ENCODE measurements at places on chromosomes 5 and 9.

DNA sequence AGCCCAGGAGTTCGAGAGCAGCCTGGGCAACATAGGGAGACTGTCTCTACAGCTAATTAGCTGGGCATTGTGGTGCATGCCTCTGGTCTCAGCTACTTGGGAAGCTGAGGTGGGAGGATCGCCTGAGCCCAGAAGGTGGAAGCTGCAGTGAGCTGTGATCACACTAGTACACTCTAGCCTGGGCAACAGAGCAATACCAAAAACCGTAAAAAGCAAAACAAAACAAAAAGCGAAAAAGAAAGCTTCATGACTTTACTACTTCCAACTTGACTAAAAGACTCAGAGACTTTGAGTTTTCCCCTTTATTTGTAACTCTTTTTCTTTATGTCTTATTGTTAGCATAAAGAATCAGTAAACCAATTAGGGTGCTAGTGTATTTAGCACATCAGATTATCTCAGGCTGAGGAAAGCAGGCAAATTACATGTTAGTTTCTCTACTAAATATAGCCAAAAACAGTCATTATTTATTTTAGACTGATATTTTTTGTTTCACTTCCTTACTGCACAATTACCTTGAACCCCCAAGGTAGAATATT, 5.4 kb downstream of the RAD17 start:
- DNase-seq = no peak

DNA sequence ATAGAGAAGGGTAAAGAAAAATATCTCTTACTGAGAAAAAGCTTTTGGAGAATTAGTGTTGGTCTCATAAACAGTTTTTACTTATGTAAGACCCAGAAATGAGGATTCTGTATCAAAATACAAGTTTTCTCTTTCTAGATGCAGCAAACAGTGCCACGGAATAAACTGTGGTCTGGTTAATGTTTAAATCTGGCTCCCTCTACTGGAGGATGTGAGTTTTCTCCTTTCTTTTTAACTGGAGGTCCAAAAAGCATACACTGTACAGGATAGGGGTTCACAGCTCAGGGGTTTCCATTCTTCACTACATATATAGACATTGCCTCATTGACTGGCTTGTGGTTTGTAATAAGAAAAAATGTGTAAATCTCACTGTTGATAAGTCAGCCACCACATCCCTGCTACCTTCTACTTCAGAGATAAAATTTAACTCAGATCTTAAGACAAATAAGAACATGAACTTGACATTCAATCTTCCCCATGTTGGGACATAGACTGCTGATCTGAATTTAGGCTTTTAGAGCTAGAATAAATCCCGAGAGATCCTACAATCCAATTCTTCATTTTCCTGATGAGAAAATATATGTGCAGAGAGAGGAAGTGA, 98.9 kb downstream of the CFAP95 start:
- peak; percentile 82 for DNase-seq

GRCh38 chr9:111919875-111920274, 23.3 kb downstream of the UGCG start:
- no peak for DNase-seq

DNA sequence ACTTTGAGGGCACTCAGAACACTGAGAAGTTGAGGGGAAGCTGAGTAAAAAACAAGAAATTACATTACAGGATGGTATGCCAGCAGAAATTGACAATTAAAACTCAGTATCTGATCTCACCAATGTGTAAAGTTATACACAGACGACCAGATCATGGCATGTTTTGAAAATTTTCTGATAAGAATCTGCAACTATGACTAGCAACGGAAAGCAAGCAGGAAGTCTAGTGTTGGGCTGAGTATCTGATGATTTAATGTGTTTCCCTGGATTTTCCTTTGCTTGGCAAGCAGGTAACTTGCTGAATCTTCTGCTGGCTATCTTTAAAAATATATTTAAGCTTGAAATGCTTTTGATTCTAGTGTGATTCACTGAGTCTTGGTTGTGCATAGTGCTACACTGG, 5.2 kb upstream of the GCNT4 start:
- no peak for DNase-seq

- DNase-seq = no peak
These were observed 280.1 kb upstream of the PDE4D start for GRCh38 chr5:60173667-60174066.

- DNase-seq = no peak
These were observed 164.8 kb upstream of the MSX2 start for GRCh38 chr5:174559566-174560090.

DNA sequence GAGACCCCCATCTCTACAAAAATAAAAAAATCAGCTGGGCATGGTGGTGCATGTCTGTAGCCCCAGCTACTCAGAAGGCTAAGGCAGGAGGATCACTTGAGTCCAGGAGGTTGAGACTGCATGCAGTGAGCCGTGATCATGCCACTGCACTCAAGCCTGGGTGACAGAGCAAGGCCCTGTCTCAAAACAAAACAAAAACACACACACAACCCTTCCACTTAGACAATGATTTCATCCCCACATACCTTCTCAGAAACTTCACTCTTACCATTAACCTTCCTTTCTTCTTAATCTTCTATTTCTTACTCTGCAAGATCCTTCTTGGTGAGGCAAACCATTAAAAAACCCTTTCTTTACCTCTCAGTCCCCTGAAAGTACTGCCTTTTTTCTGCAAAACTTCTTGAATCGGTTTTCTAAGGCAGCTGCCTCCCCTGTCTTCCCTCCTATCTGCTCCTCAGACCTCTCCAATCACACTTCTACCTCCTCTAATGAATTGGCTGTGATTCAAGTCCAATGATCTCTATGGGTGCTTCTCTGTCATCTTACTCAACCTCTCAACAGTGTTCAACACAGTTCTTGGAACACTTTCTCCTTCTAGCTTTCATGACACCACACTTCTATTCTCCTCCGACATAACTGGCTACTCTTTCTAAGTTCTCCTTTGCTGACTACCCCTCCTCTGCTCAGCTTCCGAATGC, 47.3 kb downstream of the PFDN1 start:
- DNase-seq = no peak

DNA sequence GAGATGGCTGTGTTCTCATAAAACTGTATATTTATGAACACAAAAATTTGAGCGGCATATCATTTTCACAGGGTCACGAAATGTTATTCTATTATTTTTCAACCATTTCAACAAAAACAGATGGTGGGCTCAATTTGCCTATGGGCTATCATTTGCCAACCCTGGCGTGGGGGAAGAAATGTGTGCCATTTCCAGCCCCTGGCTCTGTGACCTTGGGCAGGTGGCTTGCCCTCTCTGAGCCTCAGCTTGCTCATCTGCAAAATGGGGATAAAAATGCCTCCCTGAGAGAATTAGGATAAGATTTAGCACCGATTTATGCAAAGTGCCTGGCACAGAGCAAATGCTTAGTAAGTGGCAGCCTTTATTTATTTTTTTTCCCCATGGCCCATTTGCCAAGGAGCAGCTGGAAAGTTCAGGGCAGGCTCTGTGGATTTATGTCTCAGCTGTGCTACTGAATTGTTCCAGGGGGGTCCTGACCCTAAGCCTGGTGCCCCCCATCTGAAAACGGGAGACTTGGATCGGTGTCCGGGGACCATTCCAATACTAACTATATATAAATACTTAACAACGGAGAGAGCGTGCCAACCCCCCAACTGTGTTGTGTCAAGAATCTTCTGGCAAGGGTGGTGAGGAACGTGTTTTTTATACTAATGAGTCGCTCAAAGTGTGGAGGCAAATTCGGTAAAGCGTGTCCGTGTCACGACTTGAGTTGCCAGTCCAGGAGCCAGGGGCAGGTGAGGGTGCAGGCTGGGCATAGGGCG, 34.5 kb downstream of the HRH2 start:
- no peak for DNase-seq

DNA sequence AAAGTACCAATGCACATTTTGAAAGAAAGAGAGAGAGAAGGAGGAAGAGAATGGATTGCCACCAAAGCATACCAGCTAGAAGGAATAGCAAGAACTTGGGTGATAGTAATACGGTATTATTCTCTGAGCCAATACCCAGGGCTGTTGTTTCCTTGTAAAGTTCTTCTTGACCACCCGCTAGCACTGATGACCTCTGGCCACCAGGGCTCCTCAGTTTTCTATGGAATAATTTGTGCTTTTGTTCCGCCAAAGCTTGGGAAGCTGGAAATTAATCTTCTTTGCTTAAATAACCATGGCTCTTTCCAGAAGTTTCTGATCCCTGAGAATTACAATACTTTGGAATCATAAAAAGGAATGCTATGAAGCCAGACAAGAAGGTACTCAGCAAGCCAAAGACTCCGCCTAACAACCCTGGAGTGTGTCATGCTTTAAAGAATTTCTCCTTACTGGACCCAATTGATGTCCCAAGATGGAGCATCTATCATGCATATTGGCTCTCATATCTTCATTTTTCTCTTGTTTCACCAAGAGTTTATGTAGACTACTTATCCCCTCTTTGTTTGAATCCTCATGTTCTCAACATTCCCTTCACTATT, 29.8 kb downstream of the OR2K2 start:
- no peak for DNase-seq

DNA sequence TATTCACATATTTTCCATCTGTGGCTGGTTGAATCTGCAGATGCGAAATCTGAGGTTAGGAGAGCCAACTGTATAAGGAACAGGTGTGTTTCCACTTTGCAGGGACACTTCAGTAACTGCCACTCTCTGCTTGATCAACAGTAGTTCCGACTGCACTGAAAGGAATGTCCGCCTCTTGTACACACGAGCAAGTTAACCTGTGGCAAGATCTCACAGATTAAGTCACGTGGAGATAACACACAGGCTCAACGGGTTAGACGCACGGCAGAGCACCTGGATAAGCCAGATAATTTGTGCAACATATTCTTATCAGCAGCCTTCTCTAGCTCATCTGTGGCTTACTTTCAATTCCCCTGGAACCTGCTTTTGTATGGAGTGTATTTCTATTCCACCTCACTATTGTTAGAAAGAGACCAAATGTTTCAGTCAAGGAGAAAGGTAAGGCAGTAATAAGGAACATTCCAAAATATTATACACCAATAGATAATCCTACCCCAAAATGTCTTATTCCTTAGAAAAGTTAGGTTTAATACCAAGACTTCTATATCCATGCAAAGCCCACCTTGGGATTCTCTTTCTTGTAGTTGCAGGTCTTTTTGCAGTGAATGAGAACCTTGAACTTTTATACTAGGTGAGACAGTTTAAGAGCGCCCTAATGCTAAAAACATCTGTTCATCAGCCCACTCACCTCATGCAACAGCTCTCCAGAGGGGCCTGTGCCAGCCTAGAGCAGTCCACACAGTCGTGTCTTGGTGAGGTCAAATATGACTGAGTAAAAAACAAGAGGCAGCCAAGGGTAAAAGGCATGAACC, 6.5 kb upstream of the C9 start:
- no peak for DNase-seq

DNA sequence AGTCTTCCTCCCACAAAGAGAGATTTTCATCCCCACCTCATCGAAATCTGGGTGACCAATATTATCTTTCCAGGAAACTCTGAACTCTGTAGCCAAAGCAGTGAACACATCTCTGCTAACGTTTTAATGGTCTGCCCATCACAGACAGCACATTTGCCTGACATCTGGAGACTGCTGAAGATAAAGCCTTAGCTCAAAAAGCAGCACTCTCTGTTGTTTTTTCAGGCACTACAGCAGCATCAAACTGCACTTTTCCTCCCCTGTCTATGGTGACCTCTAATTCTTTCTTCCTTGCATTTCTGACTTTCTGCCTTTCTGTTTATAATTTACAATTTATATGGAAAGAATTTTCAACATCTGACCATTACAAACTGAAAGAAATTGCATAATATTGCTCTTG, 66.8 kb downstream of the RAB3C start:
- DNase-seq = no peak

GRCh38 chr5:100758780-100759179, 144.3 kb downstream of the ST8SIA4 start:
- no peak for DNase-seq

- no peak for DNase-seq
These were observed 461.3 kb downstream of the TMEM232 start for GRCh38 chr5:110265162-110265561.

GRCh38 chr5:43702815-43703214, 99.8 kb downstream of the NNT start:
- no peak for DNase-seq

DNA sequence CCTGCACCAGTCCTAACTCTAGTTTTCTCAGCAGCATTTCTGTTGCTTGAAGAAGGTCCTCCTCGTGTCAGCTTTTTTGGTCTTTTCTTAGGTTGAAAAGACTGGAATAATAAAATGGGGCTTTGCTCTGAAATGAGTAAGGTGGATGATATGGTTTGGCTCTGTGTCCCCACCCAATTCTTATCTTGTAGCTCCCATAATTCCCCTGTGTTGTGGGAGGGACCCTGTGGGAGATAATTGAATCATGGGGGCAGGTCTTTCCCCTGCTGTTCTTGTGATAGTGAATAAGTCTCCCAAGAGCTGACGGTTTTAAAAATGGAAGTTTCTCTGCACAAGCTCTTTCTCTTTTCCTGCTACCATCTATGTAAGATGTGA, 53.6 kb downstream of the LIX1 start:
- no peak for DNase-seq

GRCh38 chr5:164748861-164749260, 1243.4 kb downstream of the MAT2B start:
- DNase-seq = no peak

- no peak for DNase-seq
These were observed 60.3 kb downstream of the S1PR3 start for GRCh38 chr9:89051421-89052025.

- DNase-seq = no peak
These were observed 1.3 kb upstream of the ZBTB34 start for GRCh38 chr9:126859111-126859510.

DNA sequence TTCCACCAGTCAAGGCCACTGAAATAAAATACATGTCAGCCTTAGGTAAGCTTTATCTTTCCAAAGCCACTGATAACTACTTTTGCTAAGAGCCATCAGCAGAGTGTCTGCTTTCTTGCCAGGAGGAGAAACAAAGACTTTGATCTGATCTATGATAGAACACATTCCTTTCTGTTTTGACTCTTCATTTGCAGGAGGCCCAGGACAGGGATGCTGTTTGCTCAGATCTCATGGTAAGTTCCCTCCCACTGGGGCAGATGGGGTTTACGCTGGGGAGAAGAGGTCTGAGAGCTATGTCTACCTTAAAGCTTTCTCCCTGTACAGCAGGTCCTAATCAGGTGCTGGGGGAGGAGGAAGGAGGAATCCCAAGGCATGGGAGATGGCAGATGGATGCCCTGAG, 497.6 kb downstream of the NTRK2 start:
- peak; percentile 82 for DNase-seq

DNA sequence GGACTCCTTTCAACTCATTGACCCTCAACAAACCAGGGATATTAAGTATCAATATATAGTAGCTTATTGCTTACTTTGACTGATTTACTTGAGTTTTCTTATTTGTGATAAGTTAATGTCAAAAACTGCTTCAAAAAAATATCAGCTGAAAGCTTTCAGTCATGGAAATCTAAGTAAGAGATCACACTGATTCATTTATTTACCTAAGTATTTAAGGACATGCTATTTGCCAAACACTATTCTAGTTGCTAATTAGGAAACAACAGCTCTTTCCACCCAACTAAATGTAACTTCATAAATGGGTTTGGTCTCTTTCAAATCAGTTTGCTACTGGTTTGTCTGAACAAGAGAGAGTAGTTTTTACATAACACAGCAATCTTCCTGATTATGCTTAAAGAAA, 48.2 kb downstream of the CHD1 start:
- no peak for DNase-seq

Data from SK-N-DZ (cell line).